WERI-Rb-1 (cell line): ENCODE measurements at places on chromosomes 5 and 9.
A peak's percentile ranks its signal among the peaks of the same experiment; 100 is the strongest.

GRCh38 chr9:125966466-125966865 is 219.3 kb downstream of the PBX3 start:
- no peak for DNase-seq

GRCh38 chr9:20980832-20981455 is 50.5 kb downstream of the HACD4 start:
- no peak for DNase-seq

- DNase-seq: no peak
Observed at GRCh38 chr5:155878991-155879575, 447.9 kb upstream of the SGCD start.

DNA sequence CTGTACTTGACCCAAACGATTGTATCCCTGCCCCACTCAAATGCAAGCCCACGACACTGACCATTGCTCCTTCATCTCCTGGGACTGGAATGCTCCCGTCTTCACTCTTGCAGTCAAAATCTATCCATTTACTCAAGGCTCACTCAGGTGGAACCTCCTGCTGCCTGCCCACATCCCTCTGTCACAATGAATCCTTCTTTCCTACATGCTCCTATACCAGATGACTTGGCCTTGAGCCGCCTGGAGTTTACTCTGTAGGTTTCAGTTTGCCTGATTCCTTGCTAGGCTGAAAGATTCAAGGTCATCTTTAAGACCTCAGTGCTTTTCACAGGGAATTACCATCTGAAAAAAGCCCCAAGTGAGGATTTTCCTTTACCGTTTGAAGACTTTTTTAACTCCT is 264.1 kb downstream of the GLIS3 start:
- no peak for DNase-seq

GRCh38 chr5:6328173-6328572 is 50.2 kb downstream of the MED10 start:
- no peak for DNase-seq

GRCh38 chr5:10243660-10244240 is 5.9 kb downstream of the ATPSCKMT start:
- no peak for DNase-seq

DNA sequence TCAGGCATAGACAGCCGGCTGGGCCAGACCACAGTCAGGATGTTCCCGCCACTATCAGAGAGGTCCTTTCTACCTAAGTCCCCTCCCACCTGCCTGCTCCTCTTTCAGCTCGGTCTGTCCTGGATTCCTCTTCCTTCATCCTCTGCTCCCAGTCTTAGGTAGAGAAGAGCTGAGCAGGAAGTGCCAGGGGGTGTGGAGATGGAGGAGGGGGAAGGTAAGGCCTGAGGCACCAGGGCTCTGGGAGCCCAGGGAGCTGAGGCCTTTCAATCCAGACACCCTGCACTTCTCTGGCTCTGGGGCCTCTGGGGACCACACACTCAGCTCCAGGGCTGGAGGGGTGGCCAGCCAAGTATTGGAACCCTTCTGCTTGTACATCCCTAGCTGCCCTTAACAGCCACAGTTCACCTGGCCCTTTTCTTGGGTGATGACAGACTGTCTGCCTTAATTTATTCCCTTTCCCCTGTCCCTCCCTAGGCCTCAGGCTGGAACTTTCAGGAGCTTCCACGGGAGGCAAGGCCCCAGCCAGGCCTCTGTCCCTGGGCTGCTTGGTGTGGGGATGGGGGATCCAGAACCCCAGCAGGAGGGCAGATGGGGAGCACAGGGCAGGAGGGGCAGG is 15.6 kb downstream of the IRF1 start:
- peak; percentile 63 for DNase-seq

DNA sequence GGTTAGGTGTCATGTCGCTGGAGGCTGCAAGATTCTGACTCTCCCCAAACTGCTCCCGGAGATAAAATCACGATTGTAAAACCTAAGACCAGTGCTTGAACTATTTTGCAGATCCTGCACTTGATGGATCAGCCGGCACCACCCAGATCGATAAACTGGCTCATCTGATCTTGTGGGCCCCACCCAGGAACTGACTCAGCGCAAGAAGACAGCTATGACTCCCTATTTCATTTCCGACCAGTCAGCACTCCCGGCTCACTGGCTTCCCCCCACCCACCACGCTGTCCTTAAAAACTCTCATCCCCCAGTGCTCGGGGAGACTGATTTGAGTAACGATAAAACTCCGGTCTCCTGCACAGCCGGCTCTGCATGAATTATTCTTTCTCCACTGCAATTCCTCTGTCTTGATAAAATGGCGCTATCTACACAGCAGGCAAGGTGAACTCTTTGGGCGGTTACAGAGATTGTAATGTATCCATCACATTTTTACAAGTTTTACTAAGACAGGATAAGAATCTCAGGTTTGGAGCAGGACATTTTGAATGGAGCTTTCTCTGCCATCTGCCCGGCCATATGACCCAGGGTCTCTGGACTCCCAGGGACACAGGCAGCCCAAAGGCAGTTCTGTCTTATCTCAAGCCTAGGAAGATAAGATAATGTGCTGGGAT is 10.6 kb upstream of the PPP1R26 start:
- peak; percentile 72 for DNase-seq

GRCh38 chr5:110878115-110878514 is 139.3 kb downstream of the SLC25A46 start:
- no peak for DNase-seq

- peak; percentile 42 for DNase-seq
Observed at GRCh38 chr5:58462154-58462553, 2.3 kb upstream of the PLK2 start.

- DNase-seq: no peak
Observed at GRCh38 chr9:83238871-83239640, 176.1 kb upstream of the RASEF start.

- no peak for DNase-seq
Observed at GRCh38 chr5:153623124-153623523, 132.7 kb downstream of the GRIA1 start.

- no peak for DNase-seq
Observed at GRCh38 chr9:138101444-138102234, 224.1 kb downstream of the CACNA1B start.

GRCh38 chr5:97078958-97079743 is 63.3 kb downstream of the LIX1 start:
- no peak for DNase-seq

DNA sequence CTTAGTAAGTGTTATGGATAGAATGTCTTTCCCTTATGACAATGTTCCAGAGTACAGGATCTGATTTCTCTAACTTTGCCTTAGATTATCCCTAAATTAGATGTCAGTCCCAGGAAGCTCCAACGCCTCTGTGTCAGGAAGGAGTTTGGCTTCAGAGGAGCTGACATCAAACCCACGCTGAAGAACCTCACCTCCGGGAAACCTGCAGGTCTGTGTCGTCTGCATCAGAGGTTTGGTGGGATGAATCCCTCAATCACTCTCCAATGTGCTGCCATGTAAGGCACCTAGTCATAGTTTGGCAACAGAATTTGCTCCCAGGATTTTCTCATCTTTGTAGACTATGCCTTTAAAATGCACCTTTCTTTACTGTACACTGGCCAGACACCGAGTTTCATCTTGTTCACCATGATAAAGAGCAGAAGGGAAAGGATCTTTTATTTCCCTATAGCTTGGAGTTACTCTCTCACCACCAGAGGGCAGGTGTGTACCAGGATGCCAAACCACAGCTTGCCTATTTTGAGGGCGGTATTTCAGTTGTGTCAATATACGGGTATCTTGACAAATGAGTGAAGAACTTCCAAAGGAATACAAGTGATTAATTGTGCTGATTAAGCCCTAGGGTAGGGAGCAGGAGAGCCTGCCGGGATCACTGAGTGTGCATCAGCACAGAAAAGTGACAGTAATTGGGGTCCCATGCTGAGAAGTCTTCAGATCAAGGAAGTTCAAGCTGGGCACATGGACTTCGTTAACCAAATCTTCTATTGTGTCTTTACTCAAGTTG is 23.4 kb downstream of the MINAR2 start:
- peak; percentile 62 for DNase-seq

- no peak for DNase-seq
Observed at GRCh38 chr5:142472306-142472951, 147.6 kb upstream of the SPRY4 start.

- DNase-seq: no peak
Observed at GRCh38 chr5:1871441-1871840, 11.3 kb downstream of the IRX4 start.

DNA sequence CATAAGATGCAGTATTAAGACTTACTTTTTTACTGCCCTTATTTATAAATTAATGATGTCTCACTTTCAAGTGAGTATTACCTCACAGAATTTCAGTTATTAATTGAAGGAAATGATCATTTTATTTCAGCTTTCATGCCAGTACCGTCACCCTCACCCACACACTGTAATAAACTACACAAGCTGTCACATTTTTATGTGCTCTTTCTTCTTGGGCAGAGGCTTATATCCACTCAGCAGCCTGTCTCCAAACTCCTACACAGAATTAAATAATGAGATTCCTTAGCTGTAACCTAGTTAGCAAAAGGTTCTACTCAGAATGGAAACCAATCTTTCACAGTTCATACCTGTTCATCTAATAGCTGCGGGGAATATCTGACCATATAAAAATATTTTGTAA is 1915.8 kb upstream of the CDH6 start:
- DNase-seq: no peak

DNA sequence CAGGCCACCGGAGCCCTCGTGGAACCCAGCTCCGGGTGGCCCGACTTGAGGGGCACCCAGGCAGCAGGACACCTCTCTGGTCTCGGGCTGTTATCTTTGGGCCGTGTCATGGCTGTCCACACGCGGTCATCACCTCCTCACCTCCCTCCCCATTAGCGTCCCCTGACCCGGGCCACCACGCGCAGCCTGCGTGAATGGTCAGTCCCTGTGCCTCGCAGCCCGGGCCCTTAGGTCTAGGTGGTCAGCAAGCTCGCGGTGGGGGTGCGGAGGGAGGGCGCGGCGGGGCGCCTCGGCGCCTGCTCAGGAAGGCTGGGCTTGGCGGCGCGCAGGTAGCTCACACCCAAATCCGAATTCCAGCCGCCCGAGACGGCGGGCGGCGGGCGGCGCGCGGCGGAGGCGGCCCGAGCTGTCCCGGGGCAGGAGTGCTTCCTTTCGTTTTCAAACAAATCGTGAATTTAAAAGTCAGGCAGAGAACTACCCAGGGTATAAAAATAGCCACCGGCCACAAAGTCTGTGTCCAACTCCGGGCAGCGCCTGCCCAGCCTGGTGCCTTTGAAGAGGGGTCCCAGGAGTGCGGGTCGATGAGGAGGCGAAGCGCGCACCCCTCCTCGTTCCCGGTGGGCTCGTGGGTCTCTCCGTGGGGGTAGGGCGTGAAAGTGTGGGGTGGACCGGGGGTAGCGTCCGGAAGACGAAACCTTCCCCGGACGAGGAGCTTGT is 1.0 kb upstream of the RXRA start:
- no peak for DNase-seq

DNA sequence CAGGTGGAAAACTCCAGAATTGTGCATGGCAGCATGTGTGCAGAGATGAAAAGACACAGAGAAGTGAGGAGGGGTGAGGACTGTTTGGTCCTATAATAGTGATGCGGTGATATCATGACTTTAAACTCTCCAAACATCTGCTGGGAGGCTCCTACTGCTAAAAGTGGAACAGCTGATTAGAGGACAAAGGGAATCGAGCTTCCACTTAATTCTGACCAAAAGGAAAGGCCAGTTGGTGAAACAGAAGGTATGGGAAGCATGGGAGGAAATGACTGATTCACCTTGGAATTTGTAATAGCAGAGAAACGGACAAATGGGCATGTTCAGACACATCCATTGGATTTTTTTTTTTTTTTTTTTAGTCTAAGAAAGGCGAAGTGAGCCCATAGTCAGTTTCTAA is 67.5 kb upstream of the MAMDC2 start:
- peak; percentile 37 for DNase-seq

GRCh38 chr5:172455511-172456061 is 1.3 kb upstream of the SH3PXD2B start:
- no peak for DNase-seq

DNA sequence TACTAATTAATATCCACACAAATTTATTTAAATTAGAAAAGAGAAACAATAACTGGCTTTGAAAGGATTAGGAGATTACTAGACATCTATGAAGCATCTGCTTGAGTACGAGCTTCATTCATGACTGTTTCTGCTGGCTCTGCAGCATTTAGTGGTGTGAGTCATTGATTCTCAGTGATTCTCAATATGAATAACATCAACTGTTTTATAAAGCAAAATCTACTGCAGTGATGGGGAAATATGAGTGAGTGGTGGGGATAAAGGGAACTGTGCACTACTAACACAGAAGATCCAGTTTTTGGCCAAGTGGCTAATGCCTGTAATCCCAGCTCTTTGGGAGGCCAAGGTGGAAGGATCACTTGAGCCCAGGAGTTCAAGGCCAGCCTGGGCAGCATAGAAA is 8.4 kb downstream of the FNBP1 start:
- DNase-seq: no peak

DNA sequence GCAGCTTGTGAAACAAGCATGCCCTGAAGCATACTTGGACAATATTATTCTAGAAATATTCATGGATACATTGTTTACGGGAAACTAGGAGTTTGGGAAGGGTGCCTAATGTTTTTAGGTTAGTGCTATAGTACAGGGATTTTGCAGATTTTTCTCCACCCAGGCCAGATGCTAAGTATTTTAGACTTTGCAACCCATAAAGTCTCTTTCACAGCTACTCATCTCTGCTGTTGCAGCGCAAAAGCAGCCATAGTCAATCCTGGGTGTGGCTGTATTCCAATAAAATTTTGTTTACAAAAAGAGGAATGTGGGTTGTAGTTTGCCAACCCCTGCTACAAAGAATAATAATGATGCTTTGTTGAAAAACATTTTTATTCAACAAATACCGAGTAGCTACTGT is 106.2 kb downstream of the CEMIP2 start:
- DNase-seq: no peak

- DNase-seq: no peak
Observed at GRCh38 chr5:131846536-131846935, 49.7 kb upstream of the FNIP1 start.

DNA sequence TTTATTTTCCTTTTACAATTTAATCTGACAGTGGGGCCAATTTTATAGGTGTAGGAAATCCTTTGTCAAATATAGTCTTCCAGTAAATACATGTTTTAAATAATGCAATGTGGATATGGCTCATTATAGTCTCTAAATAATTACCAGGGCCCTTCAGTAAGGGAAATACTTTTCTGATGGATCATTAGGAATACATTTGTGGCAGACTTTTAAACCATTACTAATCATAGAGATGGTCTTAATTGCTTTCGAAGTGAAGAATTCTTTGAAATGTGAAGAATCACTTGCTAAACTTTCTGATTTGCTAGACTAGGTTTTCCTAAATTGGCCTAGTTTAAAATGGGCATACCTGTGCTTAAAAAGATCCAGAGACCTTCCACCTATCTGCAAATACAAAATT is 105.6 kb upstream of the ELL2 start:
- no peak for DNase-seq

- DNase-seq: no peak
Observed at GRCh38 chr9:98094316-98094715, 24.7 kb downstream of the TRIM14 start.
